ENCODE measurements at places on chromosomes 12 and 14.

DNA sequence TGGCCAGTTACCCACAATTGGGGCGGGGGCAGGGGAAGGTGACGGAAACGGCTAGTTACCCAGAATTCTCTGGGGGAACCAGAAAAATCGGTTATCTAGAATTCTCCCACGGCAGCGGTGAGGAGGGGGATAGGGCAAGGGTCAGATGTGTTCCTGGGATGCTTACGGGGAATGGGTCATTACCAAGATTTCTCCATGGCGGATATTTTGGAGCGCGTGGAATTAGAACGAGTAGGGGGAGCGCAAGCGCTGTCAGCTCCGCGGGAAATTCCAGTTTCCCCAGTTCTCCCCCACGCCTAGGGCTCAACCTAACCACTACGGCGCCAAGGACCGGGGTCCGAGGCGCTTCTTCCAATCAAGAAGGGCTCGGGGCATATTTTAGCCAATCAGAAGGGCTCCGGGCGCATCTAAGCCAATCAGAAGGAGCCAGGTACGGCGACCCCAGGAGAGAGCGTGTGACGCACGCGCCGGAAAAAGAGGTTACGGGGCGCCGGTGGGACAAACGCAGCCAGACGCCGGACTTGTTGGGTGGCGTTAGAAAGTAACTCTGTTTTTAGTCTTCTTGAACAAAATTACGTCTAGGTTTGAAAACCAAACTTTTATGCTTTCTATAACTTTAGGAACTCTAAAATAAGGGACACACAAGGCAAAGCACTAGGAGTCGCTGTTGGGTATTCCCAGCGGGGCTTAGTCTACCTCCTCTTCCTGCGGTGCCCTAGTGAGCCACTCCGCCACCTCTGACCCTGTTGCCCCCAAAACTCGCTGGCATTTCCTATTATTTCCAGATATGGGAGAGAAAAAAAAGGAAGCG lies at the start of gene PAN2:
PAN2 (minus strand) TSS at position 322 of the 811 bp plus-strand sequence. CDS start 906 bp downstream, outside the sequence.
- peak; percentile 90 for DNase-seq

DNA sequence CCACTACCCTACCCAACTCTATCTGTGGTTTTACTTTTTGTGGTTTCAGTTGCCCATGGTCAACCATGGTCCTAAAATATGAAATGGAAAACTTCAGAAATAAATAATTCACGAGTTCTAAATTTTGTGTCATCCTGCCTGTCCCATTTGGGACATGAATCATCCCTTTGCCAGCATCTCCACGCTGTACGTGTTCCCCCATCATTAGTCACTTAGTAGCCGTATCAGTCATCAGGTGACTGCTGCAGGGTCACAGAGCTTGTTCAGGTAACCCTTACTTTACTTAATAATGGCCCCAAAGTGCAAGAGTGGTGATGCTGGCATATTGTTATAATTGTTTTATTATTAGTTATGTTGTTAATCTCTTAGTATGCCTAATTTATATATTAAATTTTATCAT lies 209.9 kb downstream of the ITPR2 start:
- DNase-seq, result no peak

DNA sequence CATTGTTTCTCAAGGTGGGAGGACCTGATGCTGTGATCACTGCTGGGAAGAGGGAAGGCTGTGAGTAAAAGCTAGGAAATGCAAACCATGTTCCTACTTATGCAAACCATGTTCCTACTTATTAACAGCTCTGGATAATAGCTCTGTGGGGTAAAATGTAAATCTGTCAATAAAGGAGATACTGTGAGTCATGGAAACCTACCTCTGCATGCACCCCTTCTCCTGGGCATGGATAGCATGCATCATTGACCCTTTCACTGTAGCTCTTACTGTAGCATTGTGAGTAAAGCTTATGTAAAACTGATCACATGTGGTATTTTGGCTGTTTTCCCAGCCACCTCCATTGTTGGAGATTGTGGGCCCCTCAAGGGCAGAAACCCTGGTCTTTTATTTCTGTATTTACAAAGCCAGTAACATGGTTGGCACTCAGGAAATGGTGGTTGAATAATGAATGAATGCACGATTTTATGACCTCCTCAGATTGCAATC lies 253.7 kb downstream of the GRIN2B start:
- DNase-seq, result no peak

DNA sequence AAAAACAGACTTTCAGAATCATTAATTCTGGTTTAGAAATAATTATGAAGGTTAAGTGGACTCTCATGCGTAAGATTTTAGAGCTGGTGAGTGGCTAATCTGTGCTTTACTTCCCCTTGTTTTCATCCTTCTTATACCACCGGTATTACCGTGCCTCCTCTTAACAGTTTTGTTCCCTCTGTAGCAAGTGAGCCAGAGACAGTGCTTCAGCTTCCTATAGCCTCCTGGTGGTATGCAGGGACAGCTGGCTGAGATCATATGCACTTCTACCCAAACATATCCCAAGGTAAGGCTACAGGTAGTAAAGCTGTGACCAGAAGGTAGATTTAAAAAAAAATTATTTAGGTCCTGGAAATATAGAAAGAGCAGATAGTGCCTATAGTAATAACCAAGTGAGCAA lies 55.2 kb downstream of the PDE3A start:
- no peak for DNase-seq

DNA sequence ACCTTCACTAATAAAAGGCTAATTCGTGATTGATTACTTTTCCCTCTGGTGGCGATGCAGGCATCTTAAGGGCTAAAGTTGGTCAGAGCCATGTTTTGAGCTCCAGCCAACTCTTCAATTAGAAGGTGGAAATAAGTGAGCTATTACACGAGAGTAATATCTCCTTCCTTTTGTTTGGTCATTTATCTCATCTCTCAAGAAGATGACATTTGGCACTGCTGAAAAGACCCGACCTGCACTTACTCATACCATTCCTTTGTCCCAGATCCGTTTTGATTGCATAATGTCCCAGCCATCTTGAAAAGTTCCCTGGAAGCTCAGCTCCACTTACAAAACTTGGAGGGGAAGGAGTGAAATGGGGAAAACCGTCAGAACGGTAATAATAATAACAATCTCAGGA lies 316.2 kb downstream of the VRK1 start:
- DNase-seq, result no peak

- no peak for DNase-seq
These were observed 280.6 kb upstream of the CLEC14A start for GRCh38 chr14:38536376-38537038.

GRCh38 chr12:13573698-13574321 lies 377.3 kb downstream of the EMP1 start:
- DNase-seq, result no peak

- DNase-seq, result no peak
These were observed 43.7 kb upstream of the HECTD1 start for GRCh38 chr14:31251028-31251958.

- DNase-seq, result no peak
These were observed 30.8 kb downstream of the PAWR start for GRCh38 chr12:79659961-79660431.

- DNase-seq, result no peak
These were observed 38.7 kb downstream of the WIF1 start for GRCh38 chr12:65082406-65082805.

- no peak for DNase-seq
These were observed 14.2 kb upstream of the SLC38A4 start for GRCh38 chr12:46839964-46840363.

DNA sequence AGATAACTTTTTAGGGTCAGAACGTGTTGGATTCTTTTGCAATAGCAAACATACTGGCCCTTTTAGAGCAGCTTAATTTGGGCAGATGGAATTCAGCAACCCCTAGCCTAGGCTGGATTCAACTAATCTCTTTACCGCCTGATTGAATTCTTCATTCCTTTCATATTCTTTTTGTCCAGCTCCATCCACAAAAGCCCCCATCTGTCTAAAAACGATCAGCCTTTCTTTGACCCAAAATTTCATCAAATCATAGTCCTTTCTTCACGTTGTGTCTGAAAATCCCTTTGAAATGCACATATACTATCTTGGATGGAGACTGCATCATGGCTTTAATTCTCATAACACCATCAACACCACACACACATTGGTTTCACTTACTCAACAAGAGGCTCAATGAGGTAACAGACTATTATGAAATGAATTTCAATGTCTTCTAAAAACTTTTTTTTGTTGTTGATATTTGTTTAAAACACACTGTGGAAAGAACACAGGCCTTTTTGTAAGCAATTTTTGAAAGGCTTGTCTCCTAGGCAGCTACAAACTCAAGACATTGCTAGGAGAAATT lies 128.0 kb upstream of the EEA1 start:
- no peak for DNase-seq

DNA sequence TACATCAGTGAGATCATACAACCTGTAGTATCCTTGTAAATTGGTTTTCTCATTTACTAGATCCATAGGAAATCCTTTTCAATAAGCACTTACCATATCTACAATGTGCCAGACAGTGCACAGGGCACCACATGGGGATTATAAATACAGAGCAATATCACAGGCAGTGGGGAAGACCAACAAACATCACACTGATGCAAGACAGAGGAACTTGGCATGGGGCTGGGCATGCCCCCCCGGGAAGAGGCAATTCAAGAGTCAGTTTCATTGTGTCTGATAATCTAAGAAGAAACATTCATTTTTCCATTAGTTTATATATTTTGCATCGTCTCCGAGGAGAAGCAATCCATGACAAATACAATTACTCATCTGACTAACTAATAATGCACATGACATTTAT lies 16.2 kb downstream of the NT5DC3 start:
- DNase-seq, result no peak

- no peak for DNase-seq
These were observed 74.5 kb downstream of the HECTD1 start for GRCh38 chr14:31133133-31133532.

- peak; percentile 85 for DNase-seq
These were observed 39.8 kb downstream of the ELK3 start for GRCh38 chr12:96233939-96234461.

DNA sequence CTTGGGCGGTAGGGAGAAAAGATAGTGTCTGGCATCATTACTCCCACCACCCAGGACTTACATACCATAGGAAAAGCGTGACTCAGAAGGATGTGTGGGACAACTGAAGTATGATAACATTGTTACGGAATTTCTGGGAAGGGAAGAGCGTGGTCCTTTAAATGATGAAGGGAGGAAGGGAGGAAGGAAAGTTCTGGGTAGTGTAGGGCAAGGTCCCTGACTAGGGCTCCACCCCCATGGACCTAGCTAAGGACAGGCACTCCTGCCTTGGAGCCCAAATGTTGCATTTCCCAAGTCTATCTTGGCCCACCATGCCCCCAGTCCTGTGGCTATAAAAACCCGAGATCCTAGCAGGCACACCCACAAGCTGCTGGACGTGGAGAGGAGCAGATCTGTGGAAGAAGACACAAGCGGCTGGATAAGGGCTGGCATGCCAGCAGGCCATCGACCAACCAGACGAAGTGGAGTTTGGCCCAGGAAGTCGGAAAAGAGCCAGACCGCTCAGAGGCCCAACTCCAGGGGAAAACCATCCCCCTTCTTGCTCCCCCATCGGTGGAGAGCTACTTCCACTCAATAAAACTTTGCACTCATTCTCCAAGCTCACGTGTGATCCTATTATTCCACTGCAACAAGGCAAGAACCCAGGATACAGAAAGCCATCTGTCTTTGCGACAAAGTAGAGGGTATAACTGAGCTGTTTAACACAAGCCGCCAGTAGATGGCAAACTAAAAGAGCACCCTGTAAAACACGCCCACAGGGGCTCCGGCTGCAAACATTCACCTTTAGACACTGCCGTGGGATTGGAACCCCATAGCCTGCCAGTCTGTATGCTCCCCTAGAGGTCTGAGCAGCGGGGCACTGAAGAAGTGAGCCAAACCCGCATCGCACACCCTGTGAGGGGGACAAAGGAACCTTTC lies 23.0 kb upstream of the RAB21 start:
- no peak for DNase-seq

- DNase-seq, result no peak
These were observed 2.4 kb downstream of the ETNK1 start for GRCh38 chr12:22627371-22627770.

DNA sequence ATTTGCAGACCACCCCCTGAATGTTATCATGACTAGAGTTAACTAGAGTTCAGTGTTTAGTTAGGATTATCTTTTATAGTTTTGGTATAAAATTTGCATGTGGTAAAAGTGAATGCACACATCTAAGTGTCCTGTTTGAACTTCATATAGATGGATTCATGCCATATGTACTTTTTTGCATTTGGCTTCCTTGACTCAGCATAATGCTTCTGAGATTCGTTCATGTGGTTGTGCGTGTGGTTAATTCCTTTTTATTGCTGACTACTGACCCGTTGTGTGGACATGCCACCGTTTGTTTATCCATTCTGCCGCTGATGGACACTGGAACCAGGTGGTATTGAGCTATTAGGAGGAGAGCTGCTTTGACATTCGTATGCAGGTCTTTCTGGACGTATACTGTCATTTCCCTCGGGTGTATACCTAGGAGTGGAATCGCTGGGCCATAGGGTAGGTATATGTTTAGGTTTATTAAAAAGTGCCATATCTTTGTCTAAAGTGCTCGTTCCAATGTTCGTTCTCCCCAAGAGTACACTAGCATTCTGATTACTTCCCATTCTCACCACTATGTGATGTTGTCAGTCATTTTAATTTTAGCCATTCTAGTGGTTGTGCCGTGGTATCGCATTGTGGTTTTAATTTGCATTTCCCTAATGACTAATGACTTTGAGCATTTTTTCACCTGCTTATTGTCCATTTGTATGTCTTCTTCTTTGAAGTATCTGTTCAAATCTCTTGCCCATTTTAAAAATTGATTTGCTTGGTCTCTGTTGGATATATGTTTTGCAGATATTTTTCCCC lies 37.7 kb downstream of the RIN3 start:
- DNase-seq, result no peak

DNA sequence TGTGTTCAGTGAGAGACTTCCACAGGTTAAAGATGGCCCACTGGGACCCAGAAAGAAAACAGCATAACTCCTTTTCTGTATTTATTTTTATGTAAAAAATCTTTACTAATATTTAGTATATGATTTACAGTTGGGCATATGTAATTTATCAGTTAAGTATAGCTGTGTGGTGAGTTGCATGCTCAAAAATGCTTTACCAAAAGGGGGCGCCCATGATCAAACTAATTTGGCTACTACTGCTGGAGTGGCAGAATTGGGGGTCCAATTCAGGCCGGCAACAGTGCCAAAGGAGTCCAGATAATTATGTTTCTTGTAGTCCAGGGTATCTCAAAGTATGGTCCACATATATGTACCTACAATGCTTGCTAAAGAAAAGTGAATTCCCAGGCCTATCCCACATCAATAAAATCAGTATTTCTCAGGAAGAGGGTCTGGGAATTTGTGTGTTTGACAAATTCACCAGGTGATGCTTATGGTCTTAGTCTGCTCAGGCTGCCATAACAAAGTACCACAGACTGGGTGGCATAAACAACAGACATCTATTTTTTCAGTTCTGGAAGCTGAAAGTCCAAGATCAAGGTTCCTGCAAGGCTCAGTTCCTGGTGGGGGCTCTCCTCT lies 152.0 kb downstream of the KTN1 start:
- peak; percentile 42 for DNase-seq

DNA sequence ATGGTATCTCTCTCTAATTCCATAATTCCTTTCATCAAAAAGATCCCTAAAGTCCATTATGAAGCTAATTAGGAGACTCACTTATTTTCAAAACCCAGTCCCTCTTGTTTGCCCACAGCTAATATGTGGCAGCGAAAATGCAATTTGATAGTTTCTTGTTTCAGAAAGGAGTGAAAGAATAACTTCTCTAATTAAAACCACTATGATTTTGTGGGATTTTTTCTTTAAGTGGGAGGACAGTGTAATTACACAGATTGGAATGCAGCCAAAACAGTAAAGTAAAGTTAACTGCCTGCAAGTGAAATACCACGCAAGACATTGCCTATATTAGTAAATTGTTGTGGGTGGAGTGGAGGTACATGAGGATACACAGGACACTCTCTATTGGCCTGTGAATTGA lies 50.0 kb downstream of the PTPRO start:
- DNase-seq, result no peak

Data from NCI-H1694 (cell line).